ENCODE measurements at places on chromosomes 2 and 18.

DNA sequence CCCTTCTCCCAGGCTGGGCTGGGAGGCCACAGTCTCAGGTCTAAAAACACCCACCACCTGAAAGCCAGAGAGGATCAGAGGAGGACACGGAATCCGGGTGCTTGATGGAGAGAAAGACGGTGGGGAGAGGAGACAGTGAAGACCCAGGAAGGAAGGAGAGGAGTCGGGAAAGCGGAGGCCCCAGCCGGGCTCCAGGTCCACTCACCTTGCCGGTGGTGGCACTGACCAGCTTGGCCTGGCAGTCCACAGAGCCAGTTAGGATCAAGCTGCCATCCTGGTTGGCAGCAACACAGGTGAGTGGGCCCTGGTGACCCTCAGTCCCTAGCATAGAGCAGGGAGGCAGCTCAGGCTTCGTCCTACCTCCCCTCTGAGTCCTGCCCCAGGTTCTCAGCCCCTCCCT is 4.3 kb downstream of the AAMP start:
- DNase-seq, result no peak

DNA sequence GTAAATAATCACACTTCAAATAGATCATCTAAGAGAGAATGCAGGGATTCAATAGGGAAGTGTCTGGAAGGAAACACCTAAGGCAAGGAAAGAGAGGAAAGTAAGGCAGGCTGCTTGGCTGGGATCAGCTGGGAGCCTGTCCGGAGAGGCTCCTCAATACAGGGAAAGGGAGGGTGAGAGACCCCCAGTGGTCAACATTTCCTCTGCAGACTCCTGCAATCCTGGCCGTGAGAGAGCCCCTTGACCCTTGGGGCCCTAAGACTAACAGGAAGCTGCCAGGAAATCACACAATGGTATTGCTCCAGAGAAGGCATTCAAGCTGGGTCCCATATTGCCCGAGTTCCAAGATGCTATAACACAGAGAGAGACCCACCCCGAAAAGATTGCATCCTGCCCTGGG is 549.4 kb downstream of the NYAP2 start:
- no peak for DNase-seq

- DNase-seq, result no peak
These were observed 229.4 kb downstream of the ZNF516 start for GRCh38 chr18:76265497-76266235.

- DNase-seq, result no peak
These were observed 34.8 kb upstream of the RND3 start for GRCh38 chr2:150522269-150522668.

DNA sequence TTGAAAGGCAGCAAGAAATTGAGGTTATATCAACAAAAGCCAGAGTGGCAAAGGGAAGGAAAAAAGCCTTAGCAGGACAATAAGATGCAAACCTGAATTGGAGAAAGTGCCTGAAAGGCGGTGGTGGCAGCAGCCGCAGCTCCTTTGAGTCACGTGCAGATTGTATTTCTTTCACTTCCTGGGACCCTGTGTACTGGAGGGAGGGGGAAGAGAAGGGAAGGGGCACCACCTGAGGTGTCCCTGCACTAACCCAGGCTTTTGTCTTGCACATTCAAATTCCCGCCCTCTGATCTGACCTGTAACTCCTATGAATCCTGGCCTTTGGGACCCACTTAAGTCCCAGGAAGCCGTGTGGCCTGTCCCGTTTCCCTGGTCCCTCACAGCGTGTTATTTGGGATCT is 326.1 kb upstream of the SKOR2 start:
- no peak for DNase-seq
